ENCODE measurements at places on chromosomes 11 and 22.
A peak's percentile ranks its signal among the peaks of the same experiment; 100 is the strongest.

GRCh38 chr11:107799218-107799859 lies 59.2 kb downstream of the SLC35F2 start:
- DNase-seq = peak; percentile 58

GRCh38 chr11:3139481-3140290 lies 25.4 kb downstream of the OSBPL5 start:
- DNase-seq = no peak

DNA sequence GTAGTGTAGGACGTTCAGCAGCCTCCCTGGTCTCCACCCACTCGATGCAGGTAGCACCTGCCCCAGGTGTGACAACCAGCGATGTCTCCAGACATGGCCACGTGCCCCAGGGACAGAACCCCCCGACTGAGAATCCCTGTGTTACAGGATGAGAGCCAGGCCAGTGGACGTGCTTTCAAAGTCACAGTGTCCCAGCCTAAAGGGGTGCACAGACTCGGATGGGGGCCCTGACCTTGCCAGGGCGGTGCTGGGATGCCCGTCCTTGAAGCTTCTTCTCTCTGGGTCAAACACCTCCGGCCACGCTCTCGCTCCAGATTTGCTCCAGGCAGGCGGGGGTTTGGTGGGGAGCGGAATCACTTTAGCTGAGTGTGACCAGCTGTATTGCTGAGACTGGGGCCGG lies 23.3 kb upstream of the GAL start:
- no peak for DNase-seq

DNA sequence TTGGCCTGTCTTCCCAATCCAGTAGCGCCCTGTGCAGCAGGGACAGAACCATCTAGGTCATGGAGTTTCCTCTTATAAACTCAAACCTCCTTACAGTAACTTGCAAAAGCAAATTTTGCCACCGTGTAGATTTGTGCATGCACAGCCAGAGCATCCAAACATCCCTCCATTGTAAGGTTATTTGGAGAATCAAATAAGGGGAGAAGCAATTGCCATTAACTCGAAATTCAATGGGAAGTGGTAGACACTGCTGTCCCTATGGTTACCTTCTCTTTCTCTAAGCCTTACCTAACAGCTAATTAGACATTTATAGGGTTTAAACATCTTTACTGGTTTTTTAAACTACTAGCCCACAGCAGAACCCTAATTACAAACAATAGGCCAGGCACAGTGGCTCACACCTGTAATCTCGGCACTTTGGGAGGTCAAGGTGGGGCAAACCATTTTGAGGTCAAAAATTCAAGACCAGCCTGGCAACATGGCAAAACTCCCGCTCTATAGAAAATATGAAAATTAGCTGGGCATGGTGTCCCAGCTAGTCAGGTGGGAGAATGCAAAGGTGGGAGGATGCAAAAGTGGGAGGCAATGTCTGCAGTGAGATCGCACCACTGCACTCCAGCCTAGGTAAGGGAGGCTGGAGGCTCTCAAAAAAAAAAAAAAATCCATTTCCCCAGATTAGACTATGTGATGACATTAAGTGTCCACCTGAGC lies 6.6 kb downstream of the HSPA8 start:
- DNase-seq = peak; percentile 57

DNA sequence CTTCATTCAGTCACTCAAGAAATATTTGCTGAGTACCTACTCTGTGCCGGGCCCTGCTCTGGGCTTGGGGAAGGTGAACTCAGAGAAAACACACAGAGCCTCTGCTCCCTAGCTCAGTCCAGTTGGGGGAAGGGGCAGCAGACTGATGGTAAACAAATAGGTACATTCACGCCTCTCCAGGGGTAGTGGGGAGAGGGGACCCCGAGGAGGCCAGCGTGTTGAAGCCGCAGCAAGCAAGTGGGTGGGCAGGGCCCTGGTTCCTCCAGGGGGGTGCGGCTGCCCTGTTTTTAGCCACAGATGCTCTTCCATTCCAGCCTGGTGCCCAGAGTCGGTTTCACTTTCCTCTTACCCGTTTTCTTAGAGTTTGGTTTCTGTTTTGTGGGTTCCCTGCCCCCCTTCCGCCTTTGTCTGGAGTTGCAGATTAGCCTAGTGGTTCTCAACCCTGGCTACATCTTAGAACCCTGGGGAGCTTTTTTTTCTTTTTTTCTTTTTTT lies 8.7 kb downstream of the DRAP1 start:
- DNase-seq = peak; percentile 88

DNA sequence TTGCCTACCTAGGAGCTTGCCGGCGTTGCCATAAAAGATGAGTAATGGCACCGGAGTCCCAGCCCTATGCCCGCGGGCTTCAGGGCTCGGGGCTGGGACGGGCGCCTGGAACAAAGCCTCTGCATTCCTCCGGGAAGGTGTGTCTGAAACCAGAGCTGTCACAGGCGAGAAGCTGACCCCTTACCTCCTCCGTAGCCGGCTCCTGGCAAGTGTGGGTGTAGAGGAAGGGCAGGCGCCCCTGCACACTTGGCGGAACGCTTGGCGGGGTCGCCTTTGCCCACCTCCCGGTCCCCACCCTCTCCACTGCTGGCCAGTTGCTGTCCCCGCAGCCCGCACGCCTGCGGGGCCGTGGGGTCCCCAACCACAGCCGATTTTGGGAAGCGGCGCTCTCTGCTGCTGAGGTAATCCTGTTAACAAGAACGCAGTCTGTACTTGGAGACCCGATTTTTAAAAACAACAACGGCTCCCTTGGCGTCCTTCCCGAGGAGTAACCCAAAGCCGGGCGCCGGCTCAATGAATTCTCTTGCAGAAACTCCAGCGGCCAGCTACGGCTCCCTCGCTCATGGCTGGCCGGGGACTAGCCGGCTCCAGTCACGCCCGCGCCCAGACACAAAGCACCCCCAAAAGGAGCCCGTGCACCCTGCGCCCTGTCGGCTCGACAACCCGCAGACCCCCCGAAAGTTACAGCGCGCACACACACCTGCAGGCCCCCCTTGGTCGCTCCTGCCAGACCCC lies 89.2 kb downstream of the PLEKHA7 start:
- DNase-seq = no peak

- no peak for DNase-seq
These were observed 30.3 kb downstream of the VSTM5 start for GRCh38 chr11:93819966-93820695.

Measured in CD4-positive, alpha-beta T cell treated with Interleukin-21 for 1 hour (primary cell).